ENCODE measurements at places on chromosomes 2 and 18.

DNA sequence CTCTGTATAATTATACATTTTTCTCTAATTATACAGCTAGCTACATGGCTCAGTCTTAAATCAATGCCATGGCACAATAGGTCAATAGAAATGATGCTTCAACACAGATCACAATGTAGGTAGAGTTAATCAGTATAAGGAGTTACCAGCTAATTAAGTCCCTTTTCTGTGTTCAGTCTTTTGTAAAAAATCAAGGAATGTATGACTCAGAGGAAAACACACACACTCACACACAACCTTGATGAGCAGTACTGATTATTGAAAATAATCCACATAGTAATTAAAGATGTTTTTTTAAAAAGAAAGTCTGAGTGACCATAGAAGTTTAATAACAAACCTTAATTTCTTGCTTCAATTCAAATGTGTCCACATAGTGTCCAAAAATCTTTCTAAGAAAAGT is 691.3 kb downstream of the LRP1B start:
- DNase-seq = no peak

DNA sequence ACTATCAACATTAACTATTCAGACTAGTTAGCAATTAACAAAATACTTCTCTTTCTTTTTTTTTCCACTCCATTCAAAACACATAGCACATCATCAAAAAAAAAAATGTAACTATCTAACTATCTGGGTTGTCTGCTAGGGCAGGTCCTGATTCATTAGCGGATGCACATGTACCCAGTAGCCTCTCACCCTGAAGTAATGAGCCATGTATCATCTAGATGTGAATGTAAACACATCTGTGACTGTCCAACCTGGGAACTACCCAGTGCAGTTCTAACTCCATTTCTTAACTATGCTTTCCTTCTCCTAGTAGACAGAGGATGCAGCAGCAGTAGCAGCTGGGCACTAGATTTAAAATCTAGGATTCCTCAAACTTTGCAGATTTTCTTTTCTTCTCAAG is 183.1 kb upstream of the PIK3C3 start:
- no peak for DNase-seq

DNA sequence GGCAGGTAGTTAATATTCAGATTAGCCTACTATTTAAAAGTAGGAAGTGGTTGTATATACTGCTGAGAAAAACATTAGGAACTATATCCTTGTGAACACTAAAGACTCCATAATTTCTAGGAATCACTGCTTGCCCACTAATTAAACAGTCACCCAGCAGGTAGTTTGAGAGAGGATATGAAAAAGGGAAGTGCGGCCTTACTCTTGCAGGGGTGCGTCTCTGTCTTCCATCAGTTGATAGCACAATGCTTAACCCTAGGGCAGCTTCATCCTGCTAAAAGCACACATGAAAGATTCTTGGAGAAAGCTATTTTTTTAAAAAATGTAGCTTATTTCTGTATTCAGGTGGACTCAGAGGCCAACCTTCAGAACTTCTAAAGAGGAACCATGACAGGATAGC is 53.1 kb upstream of the ATP5MC3 start:
- DNase-seq = no peak

DNA sequence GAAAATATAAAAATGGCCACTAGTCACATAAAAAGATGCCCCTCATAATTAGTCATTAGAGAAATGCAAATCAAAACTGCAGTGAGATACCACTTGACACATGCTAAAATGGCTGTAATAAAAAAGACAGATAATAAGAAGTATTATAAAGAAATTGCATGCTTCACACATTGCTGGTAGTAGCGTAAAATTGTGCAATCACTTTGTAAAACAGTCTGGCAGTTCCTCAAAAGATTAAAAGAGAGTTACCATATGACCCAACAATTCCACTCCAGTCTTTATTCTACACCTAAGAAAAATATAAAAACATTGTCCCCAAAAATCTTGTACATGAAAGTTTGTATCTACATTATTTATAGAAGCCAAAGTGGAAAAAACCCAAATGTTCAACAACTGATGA is 170.6 kb upstream of the FIGN start:
- no peak for DNase-seq

DNA sequence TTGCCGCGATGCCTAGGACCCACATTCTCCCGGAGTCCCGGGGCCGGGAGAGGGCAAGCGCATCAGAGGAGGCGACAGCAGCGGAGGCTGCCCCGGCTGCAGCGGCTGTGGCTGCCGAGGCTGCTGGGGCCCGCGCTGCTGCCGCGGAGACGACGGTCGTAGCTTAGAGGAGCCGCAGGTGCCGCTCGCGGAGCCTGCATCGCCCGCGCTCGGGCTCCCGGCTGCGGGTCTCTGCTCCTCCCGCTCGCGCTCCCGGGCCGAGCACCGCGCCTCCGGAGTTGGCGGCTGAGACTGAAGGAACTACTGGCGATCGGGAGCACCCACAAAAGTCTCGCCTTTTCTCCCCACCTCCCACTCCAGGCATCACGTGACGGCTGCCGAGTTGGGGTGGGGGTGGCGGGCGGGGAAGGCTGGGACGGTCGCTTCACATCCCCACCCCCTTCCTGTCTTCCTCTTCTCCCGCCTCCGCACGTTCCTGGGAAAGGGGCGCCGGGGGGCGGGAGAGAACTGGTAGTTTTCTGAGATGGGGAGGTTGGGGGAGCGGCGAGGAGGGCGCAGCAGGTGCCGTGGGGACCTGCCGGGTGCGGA is at the start of gene LYPD1:
TSS of gene LYPD1 (minus strand) at position 298 of the 588 bp plus-strand sequence. CDS start at position 25, 273 bp downstream.
- no peak for DNase-seq

- DNase-seq = no peak
Observed at GRCh38 chr2:197307236-197307932, 3.2 kb downstream of the ANKRD44 start.

DNA sequence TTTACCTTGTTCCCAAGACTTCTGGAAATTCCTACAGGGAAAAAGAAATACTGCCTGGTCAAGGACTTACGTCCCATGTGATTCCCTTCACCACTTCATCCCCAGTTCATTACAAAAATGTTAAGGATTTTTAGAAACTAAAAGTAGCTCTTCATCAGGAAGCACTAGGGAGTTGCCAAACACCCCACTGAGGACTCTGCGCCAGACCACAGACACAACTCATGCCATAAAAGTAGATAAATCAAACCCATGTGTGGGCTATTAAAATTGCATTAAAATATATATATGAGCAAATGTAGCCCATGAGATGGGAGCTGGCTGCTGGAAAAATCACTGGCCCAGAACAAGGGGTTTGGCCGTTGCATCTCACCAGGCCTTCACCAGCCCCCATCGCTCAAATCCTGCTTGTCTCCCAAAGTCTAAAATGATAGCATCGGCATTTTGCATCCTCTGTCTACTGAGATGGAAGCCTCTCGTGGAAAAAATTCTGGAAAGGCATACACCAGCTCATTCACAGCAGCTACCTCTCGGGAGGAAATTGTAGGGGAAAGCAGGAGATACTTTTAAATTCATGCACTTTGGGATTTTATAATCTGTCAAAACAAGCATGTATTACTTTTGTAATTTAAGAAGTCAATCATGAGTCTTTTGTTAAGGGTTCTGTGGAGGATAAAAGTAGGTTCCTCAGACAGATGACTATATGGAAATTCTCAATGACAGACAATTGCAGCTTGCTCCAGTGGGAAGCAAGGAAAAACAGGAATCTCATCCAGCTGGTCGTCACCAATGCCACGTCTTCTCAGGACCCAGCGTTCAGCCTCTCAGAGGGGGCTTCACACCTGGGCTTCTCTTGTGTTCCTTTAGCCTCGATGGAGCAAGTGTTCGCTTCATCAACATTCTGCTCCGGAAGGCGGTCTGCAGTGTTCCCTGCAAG is 113.9 kb downstream of the MREG start:
- no peak for DNase-seq

DNA sequence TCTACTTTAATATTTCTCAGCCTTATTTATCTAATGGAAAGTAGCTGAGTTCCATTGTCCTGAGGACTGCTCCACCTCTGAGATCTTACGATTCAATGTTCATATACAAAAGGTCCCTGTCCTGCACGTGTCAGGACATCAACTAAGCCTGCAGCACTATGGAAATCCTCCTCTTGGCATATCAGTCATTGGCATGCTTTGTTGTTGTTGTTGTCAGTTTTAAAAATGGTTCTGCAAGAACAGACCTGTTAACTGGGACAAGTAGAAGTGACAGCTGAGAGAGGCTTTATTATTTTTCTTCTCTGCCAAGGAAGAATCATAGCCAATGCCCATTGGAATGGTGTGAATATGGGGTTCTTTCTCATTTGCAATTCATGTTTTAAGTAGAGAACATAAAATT is 450.1 kb upstream of the PKDCC start:
- no peak for DNase-seq

GRCh38 chr2:119996148-119996547 is 16.7 kb upstream of the EPB41L5 start:
- no peak for DNase-seq

GRCh38 chr2:24402242-24403097 is 42.1 kb upstream of the ITSN2 start:
- DNase-seq = no peak

GRCh38 chr2:12081481-12082210 is 335.2 kb downstream of the LPIN1 start:
- no peak for DNase-seq

Measured in LNCaP clone FGC (cell line).